ENCODE measurements at places on chromosomes 1 and 21. TPM values are rescaled to one million over a fixed set of nuclear protein-coding genes. Genes with fewer than 3 reads are reported as not detected.

DNA sequence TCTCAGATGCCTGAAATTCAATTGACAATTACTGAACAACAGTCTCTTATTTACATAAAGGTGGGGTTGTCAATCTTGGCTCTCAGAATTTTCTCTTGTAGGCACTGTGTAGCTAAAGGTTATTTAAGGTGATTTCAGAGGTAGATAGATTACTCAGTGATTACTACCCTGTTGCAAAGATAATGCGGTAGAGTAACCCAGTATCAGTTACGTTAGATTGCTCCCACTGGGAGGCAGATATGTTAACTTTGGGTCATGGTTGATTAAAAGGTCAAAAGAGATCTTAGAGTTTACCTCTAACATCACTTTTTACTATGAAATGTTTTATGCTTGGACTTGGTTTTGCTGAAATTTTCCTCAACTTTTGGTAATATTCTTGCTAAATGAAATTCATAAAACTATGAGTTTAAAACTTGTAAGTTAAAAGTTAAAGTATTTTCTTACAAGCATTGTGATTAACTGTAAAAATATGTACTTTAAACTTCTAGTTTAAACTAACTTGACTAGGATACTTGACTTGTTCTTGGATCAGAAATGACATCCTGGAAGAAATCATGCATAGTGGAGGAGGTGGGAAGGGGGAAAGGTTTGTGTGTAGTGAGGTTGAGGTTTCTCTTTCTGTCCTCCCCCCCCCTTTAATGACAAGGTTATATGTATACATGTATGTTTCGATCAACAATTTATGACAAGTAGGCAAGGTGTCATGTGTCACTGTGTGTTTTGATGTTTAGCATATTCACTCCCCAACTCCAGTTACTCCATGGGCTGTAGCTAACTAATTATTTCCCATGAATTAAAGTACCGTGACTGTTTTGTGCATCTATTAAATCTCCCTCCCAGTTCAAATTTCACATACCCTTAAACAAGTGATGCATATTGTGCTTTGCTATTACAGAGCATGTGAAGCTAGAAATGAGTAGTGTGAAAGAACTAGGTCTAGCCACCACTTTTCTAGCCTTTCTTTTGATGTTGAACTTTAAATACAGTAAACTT, 2.9 kb downstream of the LAMC1 start:
- peaks cover 14% of the 10 kb centered on the region for H3K4me1 ChIP-seq
- H3K27me3 ChIP-seq, result no peaks in the 10 kb centered on the region
- H3K4me3 ChIP-seq, result peak overlapping the region; percentile 77
- no peaks in the 10 kb centered on the region for H3K36me3 ChIP-seq

DNA sequence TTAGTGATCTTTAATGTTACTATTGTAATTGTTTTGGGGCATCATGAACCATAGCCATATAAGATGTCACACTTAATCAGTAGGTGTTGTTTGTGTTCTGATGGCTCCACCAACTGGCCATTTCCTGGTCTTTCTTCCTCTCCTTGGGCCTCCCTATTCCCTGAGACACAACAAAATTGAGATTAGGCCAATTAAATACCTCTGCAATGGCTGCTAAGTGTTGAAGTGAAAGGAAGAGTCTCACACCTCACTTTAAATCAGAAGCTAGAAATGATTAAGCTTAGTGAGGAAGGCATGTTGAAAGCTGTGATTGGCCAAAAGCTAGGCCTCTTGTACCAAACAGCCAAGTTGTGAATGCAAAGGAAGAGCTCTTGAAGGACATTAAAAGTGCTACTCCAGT, 30.7 kb downstream of the PPP2R5A start:
- DNase-seq, result no peak
- no peaks in the 10 kb centered on the region for H3K36me3 ChIP-seq
- H3K27me3 ChIP-seq, result no peaks in the 10 kb centered on the region
- no peak overlapping the region for H3K27ac ChIP-seq
- H3K4me1 ChIP-seq, result no peaks in the 10 kb centered on the region

DNA sequence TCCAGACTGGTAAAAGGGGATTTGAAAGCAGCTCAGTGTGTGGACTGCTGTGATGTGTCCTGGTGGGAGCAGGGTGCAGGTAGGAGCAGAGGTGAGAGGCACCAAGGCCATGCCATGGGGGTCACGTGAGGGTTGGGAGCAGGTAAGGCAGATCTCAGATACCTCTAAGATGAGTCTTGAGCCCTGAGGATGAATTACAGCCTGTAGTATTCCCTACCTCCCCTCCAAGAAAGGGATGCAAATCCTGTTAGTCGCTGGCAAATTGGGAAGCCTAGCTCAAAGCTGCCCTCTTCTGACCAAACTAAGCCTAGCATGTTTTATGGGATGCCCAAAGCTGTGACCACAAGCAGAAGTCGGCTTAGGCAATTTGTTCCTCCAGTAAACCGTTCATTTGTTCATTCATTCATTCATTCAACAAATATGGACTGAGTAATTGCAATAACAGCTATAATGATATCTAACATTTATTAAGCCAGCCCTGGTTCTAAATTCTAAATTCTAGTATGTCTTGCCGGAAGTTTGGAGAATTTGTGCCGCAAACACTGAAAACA, 3.9 kb upstream of the NUAK2 start:
- H3K27ac ChIP-seq, result no peak overlapping the region
- no peaks in the 10 kb centered on the region for H3K4me1 ChIP-seq
- H3K27me3 ChIP-seq, result no peaks in the 10 kb centered on the region
- no peak overlapping the region for H3K4me3 ChIP-seq

DNA sequence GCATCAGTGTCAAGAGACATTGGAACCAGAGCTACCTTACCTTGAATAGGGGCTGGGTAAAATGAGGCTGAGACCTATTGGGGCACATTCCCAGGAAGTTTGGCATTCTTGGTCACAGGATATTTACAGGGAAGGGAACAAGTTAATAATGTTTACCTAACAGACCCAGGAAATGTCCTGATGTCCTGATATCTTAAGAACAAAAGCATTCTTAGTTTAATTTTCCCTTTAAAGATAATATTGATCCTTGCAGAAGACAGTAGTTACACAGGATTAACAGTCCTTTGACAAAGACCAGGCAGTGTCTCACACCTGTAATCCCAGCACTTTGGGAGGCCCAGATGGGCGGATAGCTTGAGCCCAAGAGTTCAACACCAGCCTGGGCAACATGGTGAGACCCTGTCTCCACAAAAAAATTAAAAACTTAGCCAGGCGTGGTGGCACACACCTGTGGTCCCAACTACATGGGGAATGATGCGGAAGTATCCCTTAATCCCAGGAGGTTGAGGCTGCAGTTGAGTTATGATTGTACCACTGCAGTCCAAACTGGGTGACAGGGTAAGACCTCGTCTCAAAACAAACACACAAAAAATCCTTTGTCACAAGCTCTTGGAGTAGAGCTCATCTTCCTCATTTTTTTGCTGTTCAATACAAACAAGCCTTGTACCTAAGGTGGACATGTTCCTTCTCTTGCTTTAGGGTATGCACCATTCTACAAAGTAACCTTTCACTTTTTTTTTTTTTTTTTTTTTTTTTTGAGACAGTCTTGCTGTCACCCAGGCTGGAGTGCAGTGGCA, 1.3 kb upstream of the TOMM20 start:
- H3K4me1 ChIP-seq, result no peaks in the 10 kb centered on the region
- no peaks in the 10 kb centered on the region for H3K36me3 ChIP-seq
- no peaks in the 10 kb centered on the region for H3K27me3 ChIP-seq

The VHLL gene
- not detected for total RNA-seq
